Esophagus squamous epithelium (tissue), 5 donors: ENCODE measurements at places on chromosomes 1 and 21.

GRCh38 chr1:31934706-31935629 lies 3.2 kb downstream of the PTP4A2 start:
- DNase-seq = no peak

- no peak for DNase-seq
These were observed 29.5 kb downstream of the WNT9A start for GRCh38 chr1:227918083-227918700.

- no peak for DNase-seq
These were observed 4.4 kb upstream of the SLC41A1 start for GRCh38 chr1:205817364-205817763.

- no peak for DNase-seq
These were observed 166.5 kb downstream of the DHRS3 start for GRCh38 chr1:12451560-12451900.

DNA sequence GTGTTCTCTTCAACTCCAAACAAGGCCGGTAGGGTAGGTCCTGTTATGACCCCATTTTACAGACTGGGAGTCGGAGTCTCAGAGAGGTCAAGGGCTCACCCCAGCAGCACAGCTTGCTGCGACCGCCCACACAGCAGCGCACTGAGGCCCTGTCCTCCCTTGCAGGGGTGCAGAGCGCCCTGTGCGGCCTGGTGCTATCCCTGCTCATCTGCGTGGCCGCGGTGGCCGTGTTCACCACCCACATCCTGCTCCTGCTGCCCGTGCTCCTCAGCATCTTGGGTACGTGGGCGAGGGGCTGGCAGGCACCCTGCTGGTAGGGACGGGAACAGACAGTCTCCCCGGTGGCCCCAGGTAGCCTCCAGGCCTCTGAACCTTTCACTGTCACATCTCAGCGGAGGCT lies 55.9 kb downstream of the DISP3 start:
- no peak for DNase-seq

DNA sequence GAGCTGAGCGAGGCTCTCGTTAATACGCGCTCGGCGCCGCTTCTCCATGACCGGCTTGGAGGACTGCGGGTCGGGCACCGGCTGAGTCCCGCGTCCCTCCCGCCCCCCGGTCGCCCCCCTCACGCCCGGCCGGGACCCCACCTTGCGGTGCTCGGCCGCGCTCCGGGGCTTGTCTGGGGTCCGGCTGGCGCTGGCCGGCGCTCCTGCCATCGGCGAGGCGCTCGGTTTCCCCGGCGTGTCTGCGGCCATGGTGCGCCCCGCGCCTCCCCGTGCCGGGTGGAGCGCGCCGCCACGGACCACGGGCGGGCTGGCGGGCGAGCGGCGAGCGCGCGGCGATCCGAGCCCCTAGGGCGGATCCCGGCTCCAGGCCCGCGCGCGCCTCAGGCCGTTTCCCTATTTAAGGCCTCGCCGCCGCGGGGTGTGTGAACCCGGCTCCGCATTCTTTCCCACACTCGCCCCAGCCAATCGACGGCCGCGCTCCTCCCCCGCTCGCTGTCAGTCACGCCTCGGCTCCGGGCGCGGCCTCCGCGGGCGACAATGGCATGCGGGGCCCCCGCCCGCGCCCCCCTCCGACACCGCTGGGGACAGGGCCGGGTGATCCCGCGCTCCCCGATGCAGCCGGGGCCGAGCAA lies at the start of gene HES4:
Gene HES4, minus strand, starts transcription at position 373 of the 632 bp plus-strand sequence. Its CDS starts 124 bp downstream, at position 249.
- no peak for DNase-seq

DNA sequence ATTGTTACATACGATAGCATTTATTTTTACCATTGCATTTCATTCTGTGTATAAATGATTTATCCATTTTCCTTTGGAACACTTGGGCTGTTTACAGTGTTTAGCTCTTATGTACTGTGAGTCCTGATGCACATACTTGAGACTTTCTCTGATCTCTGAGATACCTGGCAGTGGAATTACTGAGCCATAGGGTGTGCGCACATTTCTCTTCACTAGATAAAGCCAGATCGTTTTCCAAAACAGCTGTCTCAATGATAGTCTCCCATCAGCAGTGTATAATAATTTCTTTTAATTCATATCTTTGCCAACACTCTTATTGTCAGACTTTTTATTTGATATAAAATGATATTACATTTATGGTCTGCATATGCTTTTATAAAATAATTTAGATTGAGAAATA lies 66.2 kb downstream of the VPS13D start:
- DNase-seq = no peak

- no peak for DNase-seq
These were observed 114.8 kb downstream of the MAB21L3 start for GRCh38 chr1:116226017-116226416.

DNA sequence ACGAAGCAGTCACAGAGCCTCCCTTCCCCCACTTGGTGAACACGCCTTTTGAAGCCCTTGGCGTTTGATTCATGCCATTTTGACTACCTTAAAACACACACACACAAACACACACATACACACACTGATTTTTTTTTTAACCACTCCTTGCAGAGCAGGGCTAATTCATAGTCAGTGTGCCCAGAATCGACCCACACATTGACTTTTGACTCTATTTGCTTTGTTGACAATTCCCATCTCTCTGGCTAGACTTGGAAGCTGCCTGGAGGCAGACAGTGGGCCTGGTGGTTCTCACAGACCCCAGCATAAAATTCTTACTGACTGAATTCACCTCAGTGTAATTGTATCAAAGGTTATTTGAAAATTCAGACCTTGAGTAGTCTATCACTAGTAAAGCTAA lies 30.3 kb downstream of the CAPN8 start:
- DNase-seq = no peak

DNA sequence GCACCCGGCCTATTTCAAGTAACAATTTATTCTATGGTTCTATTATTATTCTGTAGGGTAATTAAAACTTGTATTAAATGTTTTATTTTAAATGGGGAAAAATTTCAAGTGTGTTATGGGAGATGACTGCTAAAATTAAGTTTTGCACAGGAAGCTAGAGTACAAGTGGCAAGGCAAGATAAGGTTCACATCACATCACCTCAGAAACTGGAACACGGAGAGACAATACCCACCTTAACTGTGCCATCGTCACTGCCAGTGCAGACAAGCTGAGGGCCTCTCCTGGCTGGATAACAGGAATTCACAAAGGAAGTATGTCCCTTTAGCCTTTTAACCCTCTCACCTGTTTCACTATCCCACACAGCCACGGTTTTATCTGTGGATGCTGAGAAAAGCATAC lies 7.6 kb downstream of the SNRNP40 start:
- no peak for DNase-seq

DNA sequence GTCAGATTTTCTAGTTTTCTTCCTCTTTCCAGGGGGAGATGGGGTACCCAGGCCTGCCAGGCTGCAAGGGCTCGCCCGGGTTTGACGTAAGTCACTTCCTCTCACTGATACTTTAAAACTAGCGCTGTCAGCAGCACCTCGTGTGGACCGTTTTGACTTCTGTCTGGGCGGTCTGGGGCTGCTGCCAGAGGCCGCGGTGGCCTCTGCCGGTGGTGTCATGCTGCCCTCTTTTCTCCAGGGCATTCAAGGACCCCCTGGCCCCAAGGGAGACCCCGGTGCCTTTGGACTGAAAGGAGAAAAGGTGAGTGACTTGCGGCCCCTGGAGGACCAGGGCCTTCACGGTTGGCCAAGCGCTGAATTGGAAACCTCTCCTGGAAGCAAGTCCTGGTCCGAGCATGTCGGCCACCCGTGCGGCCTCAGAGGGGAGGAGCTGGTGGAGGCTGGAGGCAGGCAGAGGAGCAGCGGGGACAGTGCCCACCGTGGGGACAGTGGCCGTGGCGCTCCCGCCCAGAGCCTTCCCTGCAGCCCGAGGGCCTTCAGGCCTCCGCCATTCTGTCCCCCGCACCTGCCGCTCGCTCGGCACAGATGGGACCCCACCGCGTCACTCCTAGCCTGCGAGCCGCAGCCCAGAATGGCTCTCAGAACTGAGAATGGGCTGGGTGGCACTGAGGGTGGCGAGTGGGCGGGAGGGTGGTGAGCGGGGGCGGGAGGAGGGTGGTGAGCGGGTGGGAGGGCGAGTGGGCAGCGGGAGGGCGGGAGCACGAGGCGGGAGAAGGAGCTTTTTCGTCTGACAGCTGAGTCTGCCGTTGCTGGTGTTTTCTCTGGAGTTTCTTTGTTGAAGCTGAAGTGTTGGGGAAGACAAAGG lies 9.4 kb downstream of the COL6A1 start:
- DNase-seq = no peak

GRCh38 chr1:220979371-220979770 lies 100.1 kb downstream of the HLX start:
- no peak for DNase-seq

GRCh38 chr1:31902510-31902860 lies 35.7 kb downstream of the PTP4A2 start:
- DNase-seq = no peak

DNA sequence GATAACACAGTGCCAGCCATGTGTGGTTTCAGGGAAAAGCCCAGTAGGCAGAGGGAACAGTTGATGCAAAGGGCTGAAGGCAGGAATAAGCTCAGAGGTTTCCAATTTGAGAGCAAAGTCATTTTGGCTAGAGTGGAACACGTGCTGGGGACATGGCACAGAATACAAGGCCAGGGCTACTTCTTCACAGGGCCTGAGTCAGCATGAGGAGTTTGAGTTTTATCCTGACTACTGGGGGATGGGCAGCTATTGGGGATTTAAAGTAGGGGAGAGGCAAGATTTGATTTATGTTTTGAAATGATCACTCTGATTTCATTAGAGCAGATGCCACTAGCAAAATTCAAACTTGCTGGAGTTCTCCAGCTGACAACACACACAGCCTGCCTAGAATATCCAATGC lies 241.1 kb upstream of the CSF3R start:
- DNase-seq = no peak

GRCh38 chr1:161382214-161383019 lies 14.7 kb upstream of the CFAP126 start:
- no peak for DNase-seq

- DNase-seq = no peak
These were observed 13.9 kb upstream of the SCMH1 start for GRCh38 chr1:41255978-41256377.

DNA sequence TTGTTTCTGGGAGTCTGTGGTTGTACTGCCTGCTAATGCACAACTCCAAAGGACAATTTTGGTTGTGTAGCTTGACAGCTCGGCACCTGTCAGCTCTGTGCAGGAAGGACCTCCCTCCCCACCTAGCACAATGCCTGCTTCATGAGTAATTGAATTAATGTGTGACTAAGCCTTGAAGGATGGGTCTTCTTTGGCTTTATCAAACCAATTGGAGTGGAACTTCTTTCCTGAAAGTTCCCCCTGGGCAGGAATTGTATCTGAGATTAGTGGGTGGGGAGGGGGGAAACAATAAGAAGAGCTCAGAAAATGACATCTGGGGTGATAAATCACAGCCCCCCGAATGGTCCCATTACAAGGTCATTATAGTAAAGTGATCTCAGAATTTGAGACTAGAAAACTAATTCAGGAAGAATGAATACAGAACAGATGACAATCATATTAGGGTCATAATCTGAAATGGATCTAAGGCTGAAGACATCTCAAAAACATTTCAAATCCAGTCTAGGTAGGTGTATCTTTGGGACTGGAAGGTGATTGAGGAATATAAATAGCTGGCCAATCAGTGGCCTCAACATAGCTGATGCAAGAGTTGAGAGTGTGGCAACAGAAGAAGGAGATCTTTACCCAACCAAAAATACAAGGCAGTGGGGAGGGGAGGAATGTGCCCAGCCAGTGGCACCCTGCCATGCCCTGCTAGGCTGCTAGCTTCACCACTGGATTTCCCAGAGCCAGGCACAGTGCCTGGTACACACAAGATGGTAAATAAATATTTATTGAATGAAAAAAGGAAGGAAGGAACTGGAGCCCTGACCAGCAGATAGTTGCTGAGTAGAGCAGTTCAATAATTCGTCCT lies 10.1 kb upstream of the SESN2 start:
- no peak for DNase-seq

DNA sequence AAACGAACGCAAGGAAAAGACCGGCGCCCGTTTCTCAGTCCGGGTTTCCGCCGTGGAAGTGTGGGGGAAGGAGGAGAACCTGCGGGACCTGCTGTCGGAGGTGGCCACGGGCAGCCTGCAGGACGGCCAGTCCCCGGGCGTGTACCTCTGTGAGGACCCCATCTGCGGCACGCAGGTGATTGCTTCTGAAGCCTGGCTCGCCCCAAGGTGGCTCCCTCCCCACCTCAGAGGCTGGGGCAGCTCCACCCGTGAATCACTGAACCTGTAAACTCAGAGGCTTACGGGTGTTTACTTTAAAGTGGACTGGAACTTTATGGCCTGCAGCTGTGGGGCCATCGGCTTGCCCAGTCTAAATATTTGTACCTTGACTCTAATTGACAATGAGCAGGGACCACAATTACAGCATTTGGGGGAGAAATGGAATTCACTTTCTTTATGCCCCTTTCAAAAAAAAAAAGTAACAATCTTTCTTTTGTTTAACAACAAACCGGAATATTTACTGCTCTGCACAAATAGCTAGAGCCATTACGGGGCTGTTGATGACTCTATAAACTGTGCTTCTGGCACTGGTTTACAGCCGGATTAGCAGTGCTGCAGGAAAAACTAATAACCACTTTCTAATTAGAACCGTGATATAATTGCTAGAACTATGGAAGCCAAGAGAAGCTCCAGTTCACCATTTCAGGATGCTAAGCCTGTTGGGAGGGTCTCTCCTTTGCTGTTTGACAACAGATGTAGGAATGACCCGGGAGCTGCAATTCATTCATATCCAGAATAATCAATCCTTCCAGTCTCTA lies 454.8 kb downstream of the KIF26B start:
- no peak for DNase-seq

DNA sequence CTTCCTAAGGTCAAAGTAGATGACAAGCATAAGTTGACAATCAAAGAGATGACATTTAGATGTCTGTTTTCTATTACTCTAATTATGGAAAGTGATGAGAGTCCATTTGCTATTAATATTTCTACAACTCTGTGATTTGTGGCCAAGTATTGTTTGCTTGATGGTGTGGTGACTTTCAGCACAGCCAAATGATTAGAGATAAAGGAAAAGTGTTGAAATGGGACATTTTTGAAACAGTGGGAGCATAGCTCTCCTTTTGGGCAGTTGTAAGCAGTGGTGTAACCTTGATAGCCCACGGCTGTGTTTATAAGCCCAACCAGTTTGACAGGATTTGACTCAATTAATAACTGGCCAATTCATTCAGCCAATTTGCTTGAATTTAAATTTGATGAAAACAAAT lies 31.6 kb downstream of the ZC3H11B start:
- no peak for DNase-seq

DNA sequence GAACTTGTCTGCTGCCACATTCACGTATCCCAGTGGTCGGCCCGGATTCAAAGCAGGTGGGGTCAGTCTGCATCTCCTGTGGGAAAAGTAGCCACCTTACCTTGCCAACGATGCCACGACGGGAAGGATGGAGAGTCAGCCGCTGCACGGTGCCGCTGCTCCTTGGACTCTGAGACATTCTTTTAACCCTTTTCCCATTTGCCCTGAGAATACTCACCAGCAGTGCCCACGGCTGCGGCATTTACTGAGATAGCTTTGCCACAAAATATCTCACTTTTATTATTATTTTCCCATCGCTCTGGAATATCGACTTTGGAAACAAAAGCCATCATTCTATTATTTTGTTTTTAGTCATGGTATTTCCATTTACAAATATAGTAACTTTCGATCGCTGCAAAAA lies 15.3 kb upstream of the TTC34 start:
- no peak for DNase-seq
